ENCODE measurements at places on chromosomes 6 and 20.

DNA sequence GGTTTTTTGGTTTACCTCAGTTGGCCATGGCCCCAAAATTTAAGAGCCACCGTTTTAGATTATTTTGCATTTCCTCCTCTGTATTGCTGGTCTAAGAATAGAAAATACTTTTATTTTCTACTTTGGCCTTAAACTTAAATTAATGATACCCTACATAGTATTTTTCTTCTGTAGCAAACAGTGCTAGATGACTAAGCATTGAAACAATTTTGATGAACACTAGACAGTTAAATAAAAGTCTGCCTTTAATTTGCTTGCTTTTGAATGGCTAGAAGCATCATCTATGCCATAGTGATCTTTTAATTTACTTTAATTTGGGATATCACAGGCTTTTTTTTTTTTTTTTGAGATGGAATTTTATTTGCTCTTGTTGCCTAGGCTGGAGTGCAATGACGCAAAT, 106.4 kb downstream of the CD109 start:
- no peak for DNase-seq

- DNase-seq = no peak
Observed at GRCh38 chr20:61340157-61340556, 88.1 kb downstream of the CDH4 start.

GRCh38 chr6:148021699-148022098, 320.9 kb upstream of the SASH1 start:
- no peak for DNase-seq

- DNase-seq = no peak
Observed at GRCh38 chr20:34546751-34547181, 11.8 kb upstream of the MAP1LC3A start.

GRCh38 chr20:41830702-41831101, 212.5 kb upstream of the CHD6 start:
- no peak for DNase-seq

- DNase-seq = no peak
Observed at GRCh38 chr20:22861990-22862389, 173.1 kb upstream of the SSTR4 start.

GRCh38 chr6:7100072-7100752, 7.5 kb upstream of the RREB1 start:
- no peak for DNase-seq

DNA sequence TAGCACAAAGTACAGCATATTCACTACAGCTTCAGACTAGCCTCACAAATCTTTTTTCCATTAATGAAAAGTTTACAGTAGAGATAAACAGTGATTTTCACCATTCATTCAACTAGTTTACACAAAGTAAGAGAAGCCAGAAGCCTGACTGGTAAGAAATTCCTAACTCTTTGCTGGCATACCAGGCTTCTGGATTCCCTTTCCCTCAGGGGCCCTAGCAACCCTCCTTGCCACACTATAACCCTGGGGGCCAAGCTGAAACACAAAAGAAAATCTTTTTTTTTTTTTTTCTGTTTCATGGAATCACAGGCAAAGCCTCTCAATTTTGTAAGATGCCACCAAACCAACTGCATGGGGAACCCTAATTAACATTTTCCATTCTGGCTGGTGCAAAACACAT, 28.9 kb upstream of the HMGN3 start:
- no peak for DNase-seq

DNA sequence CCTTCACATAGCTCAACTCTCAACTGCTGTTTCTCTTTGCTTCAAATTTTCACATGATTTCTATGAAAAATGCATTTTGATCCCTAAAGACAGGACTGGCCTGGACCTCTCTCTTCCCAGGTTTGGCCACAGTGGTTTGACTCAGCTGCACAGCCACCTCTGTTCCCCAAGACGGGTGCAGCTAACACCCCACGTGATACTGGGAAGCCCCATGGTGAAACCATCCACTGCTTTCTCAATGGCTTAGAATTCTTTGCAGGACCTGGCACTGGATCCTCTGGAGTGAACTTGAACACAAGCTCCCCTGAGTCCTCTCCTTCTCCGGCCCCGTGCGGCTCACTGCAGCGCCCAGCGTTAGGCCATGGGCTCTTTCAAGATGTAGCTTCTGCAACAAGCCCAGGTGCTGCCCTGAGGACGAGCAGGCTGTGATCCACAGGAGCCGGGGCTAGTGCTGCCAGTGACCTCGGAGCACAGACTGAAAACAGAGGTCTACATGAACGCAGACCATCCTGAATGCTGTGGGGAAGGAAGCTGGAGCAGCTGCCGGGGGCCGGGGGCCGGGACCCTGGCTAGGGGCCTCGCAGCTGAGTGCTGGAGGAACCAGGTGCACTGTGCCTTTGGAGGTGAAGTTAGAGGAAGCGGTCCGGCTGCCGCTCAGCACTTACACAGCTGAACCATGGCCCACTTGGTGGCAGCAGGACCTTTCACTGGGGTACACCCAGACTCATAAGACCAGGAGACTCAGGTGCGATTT, 58.8 kb upstream of the MPC1 start:
- no peak for DNase-seq

DNA sequence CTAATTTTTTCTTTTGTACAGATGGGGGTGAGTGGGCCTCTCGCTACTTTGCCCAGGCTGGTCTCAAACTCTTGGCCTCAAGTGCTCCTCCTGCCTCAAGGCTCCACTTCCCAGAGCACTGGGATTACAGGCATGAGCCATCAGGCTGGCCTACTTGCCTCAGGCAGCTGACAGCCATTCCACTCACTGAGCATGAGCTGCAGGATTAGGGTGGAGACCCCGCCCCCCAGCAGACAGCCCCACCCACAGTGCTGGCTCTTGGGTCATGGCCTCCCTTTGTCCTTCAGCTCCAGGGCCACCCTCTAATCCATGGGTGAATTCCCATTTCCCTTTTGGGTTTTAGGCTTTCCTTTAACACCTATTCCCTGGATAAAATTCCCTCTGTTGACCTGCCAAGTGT, 82.1 kb downstream of the BFSP1 start:
- DNase-seq = no peak

- DNase-seq = no peak
Observed at GRCh38 chr6:24827162-24827561, 28.4 kb upstream of the ARMH2 start.

DNA sequence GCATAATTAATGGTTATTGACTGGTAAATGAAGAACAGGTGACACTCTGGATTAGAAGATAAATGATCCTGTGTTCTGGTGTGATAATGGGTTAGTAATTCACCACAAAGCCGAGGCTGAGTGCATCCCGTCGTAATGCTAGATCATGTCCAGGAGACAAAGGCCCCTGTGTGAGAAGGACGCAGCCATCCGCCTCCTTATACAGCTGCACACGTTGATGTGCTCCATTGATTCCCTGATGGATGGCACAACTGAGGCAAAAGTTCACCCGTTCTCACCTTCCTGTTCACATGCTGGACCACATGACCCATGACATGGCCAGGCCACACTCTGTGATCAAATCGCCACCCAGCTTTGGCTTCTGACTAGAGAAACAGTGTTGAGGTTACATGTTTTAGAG, 136.1 kb downstream of the FOXC1 start:
- DNase-seq = no peak

GRCh38 chr6:159521962-159522361, 171.1 kb downstream of the SOD2 start:
- DNase-seq = no peak

- no peak for DNase-seq
Observed at GRCh38 chr6:79544299-79544927, 7.2 kb upstream of the LCA5 start.

GRCh38 chr6:90720404-90720803, 133.5 kb upstream of the MAP3K7 start:
- no peak for DNase-seq

DNA sequence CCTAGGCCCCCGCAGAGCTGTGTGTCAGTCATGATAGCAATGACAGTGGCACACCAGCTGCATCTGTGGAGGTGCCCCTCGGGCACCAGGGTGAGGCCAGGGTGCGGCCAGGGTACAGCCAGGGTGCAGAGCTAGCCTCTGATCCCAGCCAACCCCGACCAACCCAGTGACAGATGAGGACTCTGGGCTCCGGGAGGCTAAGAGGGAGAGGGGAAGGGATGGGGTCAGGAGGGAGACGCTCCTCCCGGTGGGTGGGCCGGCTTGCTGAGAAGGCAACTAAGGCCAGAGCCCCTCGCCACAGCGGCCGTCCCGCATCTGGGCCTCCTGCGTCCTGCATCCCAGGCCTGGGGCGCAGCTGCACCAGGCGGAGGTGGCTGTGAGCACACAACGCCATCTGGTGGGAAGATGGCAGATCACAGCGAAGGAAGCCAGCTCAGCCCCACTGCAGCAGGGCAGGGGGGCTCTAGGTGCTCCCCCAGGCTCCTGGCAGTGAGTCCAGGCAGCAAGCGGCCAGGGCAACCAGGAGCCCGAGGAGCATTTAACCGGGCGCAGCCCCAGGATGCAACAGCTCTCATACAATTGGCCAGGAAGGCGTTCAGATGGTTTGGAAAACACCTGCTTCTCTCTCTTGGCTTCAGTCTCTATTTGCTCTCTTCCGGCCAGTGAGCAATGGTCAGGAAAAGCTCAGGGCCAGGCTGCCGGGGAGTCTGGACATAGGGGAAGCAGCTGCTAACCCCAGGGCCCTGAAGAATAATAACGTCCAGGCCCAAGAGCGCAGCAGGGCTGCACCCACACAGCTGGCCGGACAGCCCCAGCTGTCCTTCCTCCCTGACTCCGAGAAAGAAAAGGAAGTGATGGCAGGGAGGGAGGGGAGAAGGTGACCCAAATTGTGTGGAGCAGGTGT, 169.4 kb downstream of the TAF4 start:
- DNase-seq = peak; percentile 8

- no peak for DNase-seq
Observed at GRCh38 chr6:71420693-71421328, 132.2 kb downstream of the OGFRL1 start.

DNA sequence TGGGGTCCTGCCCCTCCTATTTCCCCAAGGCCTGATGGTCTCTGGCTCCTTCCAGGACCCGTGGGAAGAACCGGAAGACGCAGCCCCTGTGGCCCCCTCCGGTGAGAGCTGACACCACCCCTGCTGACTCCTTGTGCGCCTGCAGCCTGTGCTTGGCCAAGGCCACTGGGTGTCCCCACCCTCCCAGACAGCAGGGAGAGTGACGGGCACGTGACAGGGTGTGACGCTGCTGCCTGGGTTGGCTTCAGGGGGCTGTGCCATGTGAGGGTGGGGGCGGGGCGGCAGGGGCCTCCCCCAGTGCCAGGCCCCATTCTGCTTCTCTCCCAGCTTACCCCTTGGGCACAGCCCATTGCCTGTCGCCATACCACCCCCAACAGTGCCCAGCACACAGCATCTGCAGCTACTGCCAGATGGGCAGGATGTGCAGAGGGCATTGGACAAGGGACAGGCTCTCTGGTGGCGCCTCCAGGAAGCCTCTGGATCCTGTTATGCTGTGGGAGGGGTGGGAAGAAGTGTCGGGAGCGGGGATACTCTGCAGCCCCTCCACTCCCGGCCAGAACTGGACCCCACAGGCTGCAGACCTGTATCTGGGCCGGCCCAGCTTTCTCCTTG, 2.9 kb downstream of the BIRC7 start:
- DNase-seq = no peak

DNA sequence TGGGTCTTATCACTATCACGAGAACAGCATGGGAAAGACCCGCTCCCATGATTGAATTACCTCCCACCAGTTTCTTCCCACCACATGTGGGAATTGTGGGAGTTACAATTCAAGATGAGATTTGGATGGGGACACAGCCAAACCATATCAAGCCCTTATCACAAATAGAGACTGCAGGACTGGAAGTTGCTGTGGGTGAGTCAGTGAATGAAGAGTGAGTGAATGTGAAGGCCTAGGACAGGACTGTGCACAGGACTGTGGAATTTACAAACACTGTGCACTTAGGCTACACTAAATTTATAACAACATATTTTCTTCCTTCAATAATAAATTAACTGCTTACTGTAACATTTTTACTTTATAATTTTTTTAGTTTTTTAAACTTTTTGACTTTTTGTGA, 30.2 kb upstream of the BCAS1 start:
- no peak for DNase-seq

DNA sequence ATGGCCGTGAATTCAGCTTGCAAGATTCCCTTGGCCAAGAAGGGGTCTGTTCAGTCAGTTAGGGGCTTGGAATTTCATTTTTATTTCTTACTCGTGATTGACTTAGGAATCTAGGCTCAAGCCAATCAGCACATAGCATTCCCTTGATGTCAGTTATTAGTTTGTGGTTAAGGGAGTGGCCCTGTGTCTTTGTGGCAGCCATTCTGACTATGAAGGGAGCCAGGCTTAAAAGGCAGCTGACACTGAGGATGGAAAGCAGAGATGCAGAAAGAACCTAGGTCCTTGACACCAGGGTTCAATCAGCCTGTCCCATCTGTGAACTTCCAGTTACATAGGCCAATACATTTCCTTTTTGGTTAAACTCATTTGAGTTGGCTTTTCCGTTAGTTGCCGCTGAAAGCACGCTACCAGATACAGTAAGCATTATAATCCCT, 48.1 kb downstream of the MCUR1 start:
- no peak for DNase-seq

DNA sequence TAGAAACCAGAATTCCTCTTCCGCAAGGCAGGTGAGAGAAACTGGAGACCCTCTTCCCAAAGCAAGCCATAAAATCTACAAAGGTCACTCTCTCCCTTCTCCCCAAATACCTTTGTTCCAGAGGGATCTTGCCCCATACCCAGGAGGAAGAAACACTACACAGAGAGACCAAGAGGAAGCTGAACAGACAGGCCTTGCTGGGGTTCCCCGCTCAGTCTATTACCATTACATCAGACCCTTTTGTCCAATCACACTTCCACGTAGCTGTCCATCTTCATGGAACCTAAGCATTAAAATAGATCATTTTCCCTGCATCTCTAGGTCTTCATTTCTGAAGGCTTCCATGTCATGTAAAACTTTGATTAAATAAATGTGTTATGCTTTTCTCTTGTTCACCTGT, 32.1 kb downstream of the METTL24 start:
- no peak for DNase-seq

DNA sequence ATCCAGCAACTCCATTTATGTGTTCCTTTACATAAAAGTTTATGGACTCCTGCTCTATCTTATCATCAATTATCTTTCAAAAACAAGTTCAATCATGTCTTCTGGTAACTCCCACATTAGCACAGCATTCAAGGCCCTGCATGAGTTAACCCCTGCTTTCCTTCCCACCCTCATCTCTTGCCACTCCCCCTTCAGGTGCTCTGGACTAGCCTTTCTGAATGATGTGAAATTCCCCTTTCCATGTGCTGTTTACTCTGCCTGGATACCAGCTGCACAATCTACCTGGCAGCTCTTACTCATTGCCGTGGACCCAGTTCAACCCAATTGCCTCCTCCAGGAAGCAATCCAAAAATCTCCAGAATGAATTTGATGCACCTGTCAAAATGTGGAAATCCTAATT, 11.9 kb downstream of the ADGRF4 start:
- DNase-seq = no peak

DNA sequence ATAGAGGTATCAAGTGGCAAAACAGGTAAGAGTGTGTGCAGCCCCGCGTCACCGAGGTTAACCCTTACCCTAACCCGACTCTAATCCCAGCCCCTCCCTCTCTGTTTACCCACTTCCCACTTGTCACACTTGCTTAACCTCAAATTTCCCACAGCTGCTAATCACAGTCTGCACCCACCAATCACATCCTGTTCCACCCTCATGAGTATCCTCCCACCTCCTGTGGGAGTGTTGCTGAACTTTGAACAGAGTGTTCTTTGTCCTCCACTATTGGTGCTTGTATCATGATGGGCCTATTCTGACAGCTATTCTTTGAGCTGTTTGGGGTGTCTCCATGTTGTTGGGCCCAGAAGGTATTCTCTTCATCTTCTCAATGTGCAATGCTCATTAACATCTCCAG, 487.8 kb downstream of the PTPRT start:
- DNase-seq = no peak

Measured in effector memory CD8-positive, alpha-beta T cell (primary cell).